Omental fat pad (tissue), 4 donors: ENCODE measurements at places on chromosomes 6 and 20. TPM values are rescaled to one million over a fixed set of nuclear protein-coding genes. Genes with fewer than 3 reads are reported as not detected.

GSTA2 gene
- not detected for total RNA-seq

HAO1 gene
- total RNA-seq = not detected

MMP24 gene
- total RNA-seq = 6.4 TPM

PRSS35 gene
- total RNA-seq = not detected

SLC2A10 gene
- 16.7 TPM for total RNA-seq

MUC22 gene
- total RNA-seq = not detected

OR2H1 gene
- total RNA-seq = not detected

OSER1 gene
- total RNA-seq = 65.0 TPM

NKX2-2 gene
- not detected for total RNA-seq

GINS1 gene
- total RNA-seq = 0.37 TPM

CHD6 gene
- total RNA-seq = 28.5 TPM

ATAT1 gene
- total RNA-seq = 7.1 TPM

HLA-G gene
- total RNA-seq = not detected

TMEM244 gene
- total RNA-seq = not detected

PACSIN1 gene
- not detected for total RNA-seq

WFDC12 gene
- not detected for total RNA-seq

ZSCAN12 gene
- total RNA-seq = 4.4 TPM

TCF21 gene
- total RNA-seq = 13.7 TPM

PPP1R14C gene
- not detected for total RNA-seq

HIVEP1 gene
- total RNA-seq = 32.3 TPM

TSPO2 gene
- not detected for total RNA-seq

ARG1 gene
- total RNA-seq = 14.5 TPM

IPCEF1 gene
- total RNA-seq = 0.84 TPM

HLA-DOA gene
- total RNA-seq = 3.0 TPM

TRIM10 gene
- 0.09 TPM for total RNA-seq

ENPP4 gene
- total RNA-seq = 20.2 TPM

FKBP1C gene
- total RNA-seq = 0.31 TPM

RGS17 gene
- 7.4 TPM for total RNA-seq

RCAN2 gene
- 4.6 TPM for total RNA-seq

ADAM33 gene
- total RNA-seq = 28.5 TPM

COMMD7 gene
- total RNA-seq = 20.2 TPM

MPIG6B gene
- total RNA-seq = not detected

KIF13A gene
- 64.3 TPM for total RNA-seq

MATN4 gene
- not detected for total RNA-seq

TPX2 gene
- total RNA-seq = 0.82 TPM

TMEM30A gene
- total RNA-seq = 55.2 TPM

MUC21 gene
- total RNA-seq = not detected

PNLDC1 gene
- total RNA-seq = not detected

BTN3A1 gene
- total RNA-seq = 16.0 TPM

VSX1 gene
- total RNA-seq = not detected

KDM1B gene
- 15.8 TPM for total RNA-seq

F13A1 gene
- total RNA-seq = 270 TPM

PLCB4 gene
- total RNA-seq = 6.6 TPM

COL9A3 gene
- total RNA-seq = 3.8 TPM

THBS2 gene
- 115 TPM for total RNA-seq

SMLR1 gene
- not detected for total RNA-seq

FGD2 gene
- 20.0 TPM for total RNA-seq

SLC26A8 gene
- 0.84 TPM for total RNA-seq

HLA-DRB5 gene
- total RNA-seq = 1.6 TPM

GGT7 gene
- total RNA-seq = 13.2 TPM
